ENCODE measurements at places on chromosomes 1 and 21.

DNA sequence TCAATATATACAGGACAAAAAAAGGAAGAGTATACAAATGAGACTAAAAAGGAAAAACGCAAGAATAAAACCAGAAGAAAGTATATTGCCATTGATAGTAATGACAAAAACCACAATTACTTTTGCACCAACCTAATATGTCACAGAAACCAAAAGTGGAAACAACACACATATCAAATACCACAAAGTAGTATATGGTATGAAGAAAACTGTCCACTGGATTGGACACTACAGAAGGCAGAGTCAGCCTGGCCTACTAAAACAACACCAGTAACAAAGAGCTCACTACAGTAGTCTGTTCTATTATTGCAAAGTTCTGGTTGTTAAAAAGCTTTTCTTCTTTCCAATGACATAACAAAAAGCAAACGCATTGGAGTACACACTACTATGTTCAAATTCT, 17.7 kb downstream of the TESK2 start:
- DNase-seq, result no peak
- H3K4me3 ChIP-seq, result no peak overlapping the region
- no peaks in the 10 kb centered on the region for H3K36me3 ChIP-seq
- no peak overlapping the region for H3K27ac ChIP-seq
- H3K4me1 ChIP-seq, result no peaks in the 10 kb centered on the region

GRCh38 chr1:216710055-216710454, 13.2 kb downstream of the ESRRG start:
- H3K36me3 ChIP-seq, result no peaks in the 10 kb centered on the region
- no peak overlapping the region for H3K27ac ChIP-seq
- no peak for DNase-seq

DNA sequence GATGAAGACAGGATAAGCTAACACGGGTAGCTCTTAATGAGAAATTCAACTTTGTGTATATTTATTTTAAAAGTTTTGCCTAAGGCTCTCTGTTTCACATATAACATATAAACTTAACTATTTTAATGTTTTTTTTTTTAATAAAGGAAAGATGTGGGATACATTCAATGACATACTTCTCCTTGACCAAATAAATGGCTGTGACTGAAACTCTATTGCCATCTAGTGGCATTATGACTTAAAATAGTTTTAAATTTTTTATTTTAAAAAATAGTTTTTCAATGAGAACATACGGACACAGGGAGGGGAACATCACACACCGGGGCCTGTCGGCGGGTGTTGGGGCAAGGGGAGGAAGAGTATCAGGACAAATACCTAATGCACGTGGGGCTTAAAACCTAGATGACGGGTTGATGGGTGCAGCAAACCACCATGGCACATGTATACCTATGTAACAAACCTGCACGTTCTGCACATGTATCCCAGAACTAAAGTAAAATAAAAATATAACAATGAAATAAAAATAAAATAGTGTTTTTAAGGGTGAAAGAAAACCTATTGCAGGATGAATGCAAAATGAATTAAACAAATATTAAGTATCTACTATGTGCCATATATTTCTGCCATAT, 83.4 kb downstream of the LYST start:
- H3K27ac ChIP-seq, result no peak overlapping the region
- H3K4me3 ChIP-seq, result no peak overlapping the region
- no peaks in the 10 kb centered on the region for H3K36me3 ChIP-seq
- H3K27me3 ChIP-seq, result no peaks in the 10 kb centered on the region

- H3K4me1 ChIP-seq, result no peaks in the 10 kb centered on the region
- DNase-seq, result no peak
- no peak overlapping the region for H3K27ac ChIP-seq
- no peaks in the 10 kb centered on the region for H3K36me3 ChIP-seq
- no peak overlapping the region for H3K4me3 ChIP-seq
- no peaks in the 10 kb centered on the region for H3K27me3 ChIP-seq
These were observed 10.1 kb downstream of the DISP3 start for GRCh38 chr1:11488966-11489625.

DNA sequence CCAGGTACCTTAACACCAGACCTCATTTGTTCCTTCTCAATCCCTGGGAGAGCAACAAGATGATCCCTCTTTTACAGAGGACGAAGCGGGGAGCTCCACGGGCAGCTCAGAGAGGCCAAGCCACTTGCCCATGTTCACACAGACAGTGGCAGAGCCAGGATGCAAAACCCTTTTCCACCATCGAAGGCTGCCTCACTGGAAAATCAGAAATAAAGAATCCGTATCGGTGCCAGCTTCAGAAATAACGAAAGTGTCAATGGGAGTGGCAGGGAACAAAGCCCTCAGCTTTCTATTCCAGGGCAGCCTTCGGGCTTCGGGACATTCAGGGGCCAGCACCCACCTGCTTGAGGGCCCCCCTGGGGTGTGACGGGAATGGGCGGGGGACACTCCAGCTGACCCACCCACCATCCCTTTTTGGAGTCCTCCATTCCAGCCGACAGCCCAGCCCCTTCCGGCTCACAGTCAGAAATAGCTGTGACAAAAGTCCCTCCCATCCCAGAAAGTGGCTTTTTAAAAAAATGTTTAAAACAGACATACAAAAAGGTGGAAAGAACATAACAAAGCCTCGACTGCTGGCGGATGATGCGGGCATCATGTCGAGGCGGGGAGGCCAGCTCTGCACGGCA, 6.0 kb downstream of the IFFO2 start:
- no peaks in the 10 kb centered on the region for H3K27me3 ChIP-seq
- peak overlapping the region; percentile 70 for H3K4me3 ChIP-seq

DNA sequence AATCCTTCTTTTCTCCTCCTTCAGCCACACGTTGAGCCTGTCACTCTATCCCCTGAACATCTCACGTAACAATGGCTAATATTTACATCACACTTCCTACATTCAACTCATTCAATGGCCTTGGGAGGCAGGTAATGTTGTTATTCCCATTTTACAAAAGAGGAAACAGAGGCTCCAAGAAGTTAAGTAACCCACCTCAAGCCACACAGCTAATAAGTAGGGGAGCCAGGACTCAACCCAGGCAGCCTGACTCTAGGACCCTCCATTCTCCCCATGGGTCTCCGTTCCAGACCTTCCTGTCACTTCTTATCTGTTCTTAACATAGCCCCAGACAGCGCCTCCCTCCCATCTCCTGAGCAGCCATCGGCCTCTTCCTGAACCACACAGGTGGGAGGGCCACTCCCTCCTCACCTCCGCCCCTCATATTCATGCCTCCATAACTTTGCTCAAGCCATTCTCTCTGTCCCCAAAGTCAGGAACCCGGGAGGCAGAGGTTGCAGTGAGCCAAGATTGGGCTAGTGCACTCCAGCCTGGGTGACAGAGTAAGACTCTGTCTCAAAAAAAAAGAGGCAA, 2.2 kb downstream of the PADI4 start:
- no peak for DNase-seq
- H3K4me1 ChIP-seq, result no peaks in the 10 kb centered on the region
- no peak overlapping the region for H3K27ac ChIP-seq
- H3K27me3 ChIP-seq, result no peaks in the 10 kb centered on the region
- H3K36me3 ChIP-seq, result no peaks in the 10 kb centered on the region
- no peak overlapping the region for H3K4me3 ChIP-seq

DNA sequence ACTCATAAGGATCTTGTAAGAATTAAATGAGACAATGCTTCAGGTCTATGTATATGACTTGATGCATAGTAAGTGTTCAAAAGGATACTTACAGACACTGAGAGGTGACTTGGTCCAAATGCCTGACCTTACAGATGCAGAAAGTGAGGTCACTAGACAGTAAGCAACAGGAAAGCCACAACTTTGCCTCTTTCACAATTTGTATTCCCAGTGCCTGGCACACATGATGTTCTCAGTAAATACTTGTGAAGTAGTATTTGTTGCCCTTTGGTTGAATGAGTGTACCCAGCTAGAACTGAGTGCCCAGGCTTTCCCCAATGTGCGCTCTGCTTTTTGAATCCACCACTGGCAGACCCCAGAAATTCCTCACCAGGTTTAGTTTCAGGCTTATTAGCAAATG, 105.1 kb downstream of the BEND5 start:
- no peaks in the 10 kb centered on the region for H3K4me1 ChIP-seq
- no peak overlapping the region for H3K4me3 ChIP-seq
- DNase-seq, result no peak
- H3K27me3 ChIP-seq, result no peaks in the 10 kb centered on the region
- no peak overlapping the region for H3K27ac ChIP-seq
